Amniotic epithelial cell (primary cell): ENCODE measurements at places on chromosomes 11 and 22.

DNA sequence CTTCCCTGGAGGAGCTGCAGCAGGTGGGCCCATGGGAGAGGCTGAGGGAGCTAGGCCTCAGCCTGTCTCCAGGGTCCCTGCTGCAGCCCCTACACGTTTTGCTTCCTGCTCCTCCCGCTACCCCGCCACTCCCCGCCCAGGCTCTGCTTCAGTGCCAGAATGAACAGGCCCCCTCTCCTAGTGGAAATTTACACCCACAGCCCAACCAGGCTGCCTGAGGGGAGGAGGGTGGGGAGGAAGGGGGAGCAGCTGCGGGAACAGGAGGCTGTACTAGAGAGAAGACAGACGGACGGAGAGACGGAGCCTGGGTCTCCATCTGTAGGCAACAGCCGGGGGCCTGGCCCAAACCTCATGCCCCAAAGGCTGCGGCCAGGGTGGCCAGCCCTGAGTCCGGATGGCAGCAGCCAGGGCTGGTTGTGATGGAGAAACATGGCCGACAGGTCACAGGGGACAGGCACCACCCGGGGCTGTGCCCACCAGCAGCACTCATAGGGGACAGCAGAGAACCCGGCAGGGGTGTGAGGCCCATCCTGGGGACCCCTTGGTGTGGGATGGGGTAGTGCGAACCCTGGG lies 20.6 kb downstream of the FLRT1 start:
- DNase-seq: no peak

DNA sequence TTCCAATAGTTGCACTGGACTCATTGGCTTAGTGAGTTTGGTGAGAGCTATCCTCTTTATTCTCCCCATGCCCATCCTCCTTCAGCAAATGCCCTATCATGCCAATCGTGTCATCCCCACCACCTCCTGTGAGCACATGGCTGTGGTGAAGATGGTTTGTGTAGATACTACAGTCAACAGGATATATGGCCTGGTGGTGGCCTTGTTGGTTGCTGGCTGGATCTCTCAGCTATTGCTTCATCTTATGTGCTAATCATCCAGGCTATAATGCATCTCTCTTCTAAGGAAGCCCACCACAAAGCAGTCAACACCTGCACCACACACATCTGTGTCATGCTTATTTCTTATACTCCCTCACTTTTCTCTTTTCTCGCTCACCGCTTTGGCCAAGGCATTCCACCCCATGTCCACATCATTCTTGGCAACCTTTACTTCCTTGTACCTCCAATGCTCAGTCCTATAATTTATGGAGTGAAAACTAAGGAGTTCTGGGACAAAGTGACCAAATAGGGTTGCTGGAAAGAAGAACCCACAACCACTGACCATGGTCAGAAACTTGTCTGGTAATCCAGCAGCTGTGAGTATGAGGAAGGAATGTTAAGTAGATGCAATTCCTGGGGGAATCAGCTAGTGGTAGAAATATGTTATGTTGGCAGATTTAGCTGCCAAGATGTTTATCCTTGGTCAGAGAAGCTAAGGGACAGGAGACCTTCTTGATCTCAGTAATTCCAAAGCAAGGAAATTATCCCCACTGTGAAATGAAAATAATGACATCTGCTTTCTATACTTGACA lies 16.3 kb upstream of the OR56B1 start:
- peak; percentile 8 for DNase-seq

DNA sequence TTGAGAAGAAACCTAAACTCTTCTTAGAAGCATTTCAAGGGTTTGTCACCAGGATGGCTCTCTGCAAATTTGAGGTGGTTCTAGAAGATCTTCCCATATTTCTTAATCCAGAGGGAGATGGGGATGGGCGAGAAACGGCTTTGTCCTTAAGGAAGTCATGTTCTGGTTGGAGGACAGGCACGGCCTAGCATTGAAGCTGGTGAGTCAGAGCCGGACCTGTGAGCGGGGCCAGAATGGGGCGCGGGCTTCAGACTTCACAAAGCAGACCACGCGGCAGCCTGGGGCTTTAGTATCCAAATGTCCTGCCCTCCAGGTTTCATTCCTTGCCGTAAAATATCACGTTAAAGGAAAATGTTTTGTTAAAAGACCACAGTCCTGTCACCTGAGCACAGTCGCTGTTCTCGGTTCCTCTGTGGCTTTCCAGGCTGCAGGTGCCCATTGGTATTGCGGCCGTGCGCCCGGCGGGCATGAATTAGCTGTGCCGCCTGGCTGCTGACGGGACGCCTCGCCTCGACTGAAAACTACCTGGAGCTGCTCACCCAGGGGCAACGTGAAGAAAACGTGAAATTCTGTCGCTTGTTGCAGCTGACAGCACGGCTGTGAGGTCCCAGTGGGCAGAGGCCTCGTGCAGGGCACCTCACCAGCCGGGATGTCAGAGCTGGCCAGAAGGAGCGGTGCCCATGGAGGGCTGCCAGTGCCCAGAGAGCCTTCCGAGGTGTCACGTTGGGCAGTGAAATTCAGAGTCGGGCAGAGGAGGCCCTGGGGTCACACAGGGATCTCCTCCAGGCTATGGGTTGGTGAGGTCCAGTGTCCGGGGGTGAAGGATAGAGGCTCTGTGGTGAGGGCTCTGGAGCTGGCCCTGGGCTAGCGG lies 59.0 kb downstream of the LRP5 start:
- peak; percentile 78 for DNase-seq

- DNase-seq: peak; percentile 63
These were observed 72.1 kb upstream of the CD44 start for GRCh38 chr11:35066783-35067423.

GRCh38 chr22:32325416-32325801 lies 32.3 kb upstream of the RFPL3 start:
- no peak for DNase-seq

DNA sequence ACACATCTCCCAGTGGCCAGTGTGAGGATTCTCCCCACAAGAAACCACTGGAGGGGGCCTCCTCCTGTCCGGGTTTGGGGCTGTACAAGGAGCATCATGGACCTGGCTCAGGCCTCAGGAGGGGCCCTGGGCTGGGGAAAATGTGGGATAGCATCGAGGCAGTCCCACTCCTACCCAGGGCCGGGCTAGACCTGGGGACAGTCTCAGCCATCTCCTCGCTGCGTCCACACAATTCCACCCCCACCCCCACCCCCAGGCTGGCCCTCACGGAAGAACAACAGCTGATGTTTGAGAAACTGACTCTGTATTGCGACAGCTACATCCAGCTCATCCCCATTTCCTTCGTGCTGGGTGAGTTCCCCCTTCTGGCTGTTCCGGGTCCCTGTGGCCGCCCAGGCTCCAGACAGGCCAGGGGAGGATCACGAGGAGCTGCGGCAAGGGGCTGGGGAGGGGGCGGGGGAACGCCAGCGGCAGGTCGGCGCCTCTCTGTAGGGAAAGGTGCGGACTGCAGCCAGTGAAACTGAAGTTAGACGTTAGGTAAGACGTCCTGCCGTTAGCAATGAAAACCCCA lies 4.8 kb downstream of the BEST1 start:
- DNase-seq: peak; percentile 94

DNA sequence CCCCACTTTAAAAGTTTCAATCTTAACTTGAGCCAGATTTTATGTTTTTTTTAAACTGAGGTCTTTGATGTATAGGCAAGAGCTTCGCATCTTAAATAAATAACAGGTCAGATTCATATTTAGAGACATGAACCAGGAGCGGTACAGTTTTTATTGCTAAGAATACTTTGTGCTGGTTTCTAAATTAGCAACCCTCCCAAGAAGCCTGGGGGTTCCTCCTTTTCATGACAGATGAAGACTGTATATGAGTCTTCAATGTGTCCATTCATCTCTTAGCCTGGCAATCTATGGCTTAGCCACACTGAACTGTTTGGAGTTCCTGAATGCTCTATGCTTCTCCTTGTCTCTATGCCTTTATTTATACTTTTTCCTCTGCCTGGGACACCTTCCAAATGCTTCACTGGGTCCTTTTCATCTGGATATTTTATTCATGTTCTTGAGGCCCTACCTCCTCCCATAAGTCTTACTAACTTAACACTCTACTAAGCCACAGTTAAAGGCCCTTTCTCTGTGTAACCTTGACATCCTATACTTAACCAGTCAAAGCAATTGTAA lies 338.6 kb downstream of the INSC start:
- DNase-seq: no peak

- no peak for DNase-seq
These were observed 25.5 kb downstream of the KREMEN1 start for GRCh38 chr22:29098296-29098695.

- peak; percentile 46 for DNase-seq
These were observed 31.7 kb upstream of the OAF start for GRCh38 chr11:120179057-120179672.
